ENCODE measurements at places on chromosomes 16 and 17. TPM values are rescaled to one million over a fixed set of nuclear protein-coding genes. Genes with fewer than 3 reads are reported as not detected.

Gene STH
- not detected for total RNA-seq

DNA sequence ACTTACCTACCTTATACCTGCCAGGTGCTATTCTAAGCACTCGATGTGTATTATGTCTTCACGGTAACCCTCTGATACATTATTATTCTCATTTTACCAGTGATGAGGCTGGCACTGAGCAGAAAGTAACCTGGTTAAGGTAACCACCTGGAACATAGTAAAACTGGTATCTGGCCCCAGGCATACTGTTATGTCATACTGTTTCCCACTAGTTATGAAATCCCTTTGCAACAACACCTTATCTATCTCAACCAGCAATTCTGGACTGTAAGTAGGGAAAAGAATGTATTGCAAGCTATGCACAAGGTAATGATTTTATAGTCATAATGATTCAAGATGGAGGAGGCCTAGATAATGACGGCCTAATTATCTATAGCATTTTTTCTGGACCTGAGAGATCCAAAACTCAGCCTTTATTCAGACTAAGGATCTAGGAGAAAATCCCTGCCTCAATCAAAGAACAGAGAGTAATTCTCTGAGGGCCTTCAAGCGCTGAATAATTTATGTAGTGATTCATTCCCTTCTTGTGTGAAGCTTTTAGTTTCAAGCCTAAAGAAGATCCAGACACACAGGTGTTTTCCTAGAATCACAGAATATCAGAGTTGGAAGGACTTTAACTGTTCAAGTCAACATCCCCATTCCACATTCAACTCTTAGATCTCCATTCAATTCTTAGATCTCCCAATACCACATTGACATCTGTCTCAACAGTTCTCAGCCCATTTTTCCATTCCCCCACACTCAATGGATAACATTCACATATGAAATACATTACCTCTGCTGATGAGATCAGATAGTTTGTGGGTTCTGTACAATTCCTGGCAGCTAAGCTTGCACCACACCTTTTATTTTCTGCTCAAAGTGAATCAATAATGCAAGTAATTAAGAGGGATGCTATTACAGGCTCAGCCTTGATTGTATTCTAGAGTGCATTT lies 14.9 kb upstream of the MMD start:
- no peaks in the 10 kb centered on the region for H3K27me3 ChIP-seq
- H3K36me3 ChIP-seq = no peaks in the 10 kb centered on the region
- H3K4me3 ChIP-seq = peak overlapping the region; percentile 64
- peaks cover 46% of the 10 kb centered on the region for H3K4me1 ChIP-seq
- peak overlapping the region; percentile 98 for H3K27ac ChIP-seq
- DNase-seq = no peak

DNA sequence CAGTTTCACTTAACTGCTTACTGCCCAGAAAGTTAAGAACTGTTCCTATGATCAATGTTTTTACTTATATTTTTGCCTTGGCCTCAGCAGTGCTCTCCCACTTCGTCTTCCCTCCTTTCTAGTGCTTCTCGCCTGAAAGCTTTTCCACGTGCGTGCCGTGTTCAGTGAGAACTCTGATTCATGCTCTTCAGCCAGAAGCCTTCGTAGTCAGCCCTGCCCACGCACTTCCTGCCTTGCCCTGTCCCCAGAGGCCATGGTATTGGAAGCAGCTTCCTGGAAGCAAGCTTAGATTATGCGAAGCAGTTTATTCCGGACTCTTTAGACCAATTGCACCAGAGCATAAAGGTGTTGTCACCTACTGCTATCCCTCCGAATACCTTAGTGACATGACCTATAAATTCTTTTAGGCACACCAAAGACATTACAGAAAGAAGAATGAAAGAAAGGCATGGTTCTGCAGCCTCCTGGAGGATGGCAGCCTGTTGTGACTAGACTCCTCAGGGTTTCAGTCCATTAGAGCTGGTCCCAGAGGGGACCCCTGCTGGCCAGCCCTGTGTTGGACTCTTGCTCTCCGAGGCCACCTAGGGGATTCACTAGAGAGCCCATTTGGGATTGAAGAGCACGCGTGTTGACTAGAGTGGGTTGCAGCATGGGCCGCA lies 105.2 kb downstream of the RPTOR start:
- DNase-seq = peak; percentile 53
- H3K4me3 ChIP-seq = no peak overlapping the region
- no peak overlapping the region for H3K27ac ChIP-seq
- H3K27me3 ChIP-seq = no peaks in the 10 kb centered on the region
- peaks cover 14% of the 10 kb centered on the region for H3K4me1 ChIP-seq

GRCh38 chr17:2025622-2026309 lies 632 bp upstream of the RTN4RL1 start:
- H3K4me1 ChIP-seq = peaks cover 24% of the 10 kb centered on the region
- no peaks in the 10 kb centered on the region for H3K27me3 ChIP-seq
- no peak for DNase-seq
- H3K27ac ChIP-seq = no peak overlapping the region
- H3K4me3 ChIP-seq = peak overlapping the region; percentile 59

Gene SETD1A
- total RNA-seq = 3.8 TPM

DNA sequence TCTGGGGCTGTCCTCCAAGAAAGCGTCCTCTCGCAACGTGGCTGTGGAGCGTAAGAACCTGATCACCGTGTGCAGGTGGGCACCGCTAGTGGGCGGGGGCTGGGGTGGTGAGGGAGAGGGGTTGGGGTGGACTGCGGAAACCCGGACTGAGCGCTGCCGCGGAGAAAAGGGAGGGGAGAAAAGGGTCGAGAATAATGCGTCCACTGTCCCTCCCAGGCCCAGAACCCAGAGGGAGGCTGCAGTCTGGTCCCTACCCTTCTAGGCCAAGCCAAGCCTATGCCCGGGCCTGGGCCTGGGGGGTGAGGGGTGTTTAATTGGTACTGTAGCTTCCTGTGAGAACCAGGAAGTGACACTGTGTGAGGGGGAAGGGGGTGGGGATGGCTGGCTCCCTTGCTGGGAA lies 464 bp downstream of the RUNDC3A start:
- H3K36me3 ChIP-seq = no peaks in the 10 kb centered on the region
- H3K27ac ChIP-seq = no peak overlapping the region
- DNase-seq = no peak
- no peaks in the 10 kb centered on the region for H3K27me3 ChIP-seq
- H3K4me1 ChIP-seq = peaks cover 23% of the 10 kb centered on the region

DNA sequence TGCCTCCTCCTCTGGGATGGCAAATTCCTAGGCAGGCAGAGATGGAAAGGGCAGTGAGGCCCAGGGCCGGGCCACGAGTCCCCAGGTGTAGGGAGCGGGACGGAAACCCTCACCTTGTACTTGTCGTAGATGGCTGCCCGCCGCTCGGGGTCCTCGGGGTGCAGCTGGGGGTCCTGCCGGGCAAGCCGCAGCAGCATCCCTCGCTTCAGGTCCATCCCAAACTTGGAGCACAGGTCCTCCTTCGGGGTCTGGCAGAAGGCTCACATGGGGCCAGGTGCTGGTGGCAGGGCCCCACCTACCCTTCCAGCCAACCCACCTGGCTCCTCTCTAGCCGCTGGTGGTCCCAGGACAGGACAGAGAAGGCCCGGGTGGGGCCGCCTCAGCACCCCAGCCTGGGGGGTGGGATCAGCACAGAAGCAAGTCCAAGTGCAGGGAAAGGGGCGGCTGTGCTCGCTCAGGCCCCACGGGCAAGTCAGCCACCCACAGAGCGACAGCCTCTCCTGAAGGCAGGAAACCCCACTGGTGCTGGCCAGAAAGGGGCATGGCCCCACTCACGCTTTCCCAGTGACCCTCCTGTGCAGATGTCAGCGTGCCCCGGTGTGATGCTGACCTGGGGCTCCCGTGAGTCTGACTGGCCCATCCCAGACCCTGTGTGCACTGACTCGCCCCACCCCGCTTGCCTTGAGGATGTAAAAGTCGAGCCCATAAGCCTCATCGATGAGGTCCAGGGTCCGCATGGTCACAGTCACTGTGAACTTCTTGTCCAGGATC lies 1.8 kb downstream of the MRPL28 start:
- peaks cover 33% of the 10 kb centered on the region for H3K4me1 ChIP-seq
- no peak for DNase-seq
- no peak overlapping the region for H3K27ac ChIP-seq
- no peaks in the 10 kb centered on the region for H3K27me3 ChIP-seq
- no peak overlapping the region for H3K4me3 ChIP-seq

- no peaks in the 10 kb centered on the region for H3K36me3 ChIP-seq
- DNase-seq = no peak
- H3K27ac ChIP-seq = no peak overlapping the region
- H3K27me3 ChIP-seq = no peaks in the 10 kb centered on the region
Observed at GRCh38 chr16:55508271-55508921, 476 bp upstream of the LPCAT2 start.

Gene KRTAP2-1
- total RNA-seq = not detected

DNA sequence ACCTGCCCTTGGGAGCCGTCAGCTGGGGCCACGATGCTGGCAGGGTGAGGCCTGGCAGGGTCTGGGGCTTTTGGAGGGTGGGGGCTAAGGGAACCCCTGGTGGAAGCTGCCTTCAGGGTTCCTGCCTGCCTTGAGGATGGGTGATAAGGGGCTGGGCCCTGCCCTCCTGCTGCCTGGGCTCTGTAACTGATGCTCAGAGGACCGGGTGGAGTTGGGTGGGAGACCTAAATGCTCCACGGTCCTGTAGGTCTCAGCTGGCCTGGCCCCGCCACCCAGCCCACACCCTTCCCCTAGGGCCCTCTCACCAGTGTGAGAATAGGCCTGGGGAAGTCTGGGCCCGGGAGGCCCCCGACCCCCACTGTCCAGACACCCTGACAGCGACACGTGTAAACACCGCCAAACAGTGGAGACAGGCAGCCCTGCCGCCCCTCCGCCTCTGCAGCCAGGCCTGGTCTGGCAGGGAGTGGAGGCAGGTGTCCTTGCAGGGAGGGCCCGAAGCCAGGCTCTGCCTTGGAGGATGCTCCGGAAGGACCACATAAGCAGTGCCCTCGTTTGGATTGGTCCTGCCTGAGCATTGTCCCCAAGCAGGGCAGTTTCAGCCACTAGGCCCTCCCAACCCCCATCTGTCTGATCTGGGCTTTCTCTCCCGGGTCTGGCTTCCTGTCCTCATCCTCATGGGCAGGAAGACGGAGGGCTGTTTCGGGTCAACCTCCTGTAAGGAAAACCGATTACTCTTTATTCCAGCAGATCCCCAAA lies 6.5 kb upstream of the BAHCC1 start:
- H3K36me3 ChIP-seq = no peaks in the 10 kb centered on the region
- no peak for DNase-seq
- no peak overlapping the region for H3K4me3 ChIP-seq
- H3K27me3 ChIP-seq = no peaks in the 10 kb centered on the region
- no peaks in the 10 kb centered on the region for H3K4me1 ChIP-seq
- no peak overlapping the region for H3K27ac ChIP-seq

GRCh38 chr17:4293572-4293971 lies 29.8 kb upstream of the ANKFY1 start:
- H3K4me1 ChIP-seq = peaks cover 27% of the 10 kb centered on the region
- DNase-seq = no peak
- H3K27me3 ChIP-seq = no peaks in the 10 kb centered on the region
- H3K4me3 ChIP-seq = no peak overlapping the region

- no peaks in the 10 kb centered on the region for H3K27me3 ChIP-seq
- no peak overlapping the region for H3K4me3 ChIP-seq
- H3K4me1 ChIP-seq = no peaks in the 10 kb centered on the region
Observed at GRCh38 chr17:60792250-60792898, 114.7 kb downstream of the BCAS3 start.

Gene DOC2A
- not detected for total RNA-seq

- H3K27me3 ChIP-seq = no peaks in the 10 kb centered on the region
- H3K27ac ChIP-seq = no peak overlapping the region
- DNase-seq = no peak
- H3K36me3 ChIP-seq = no peaks in the 10 kb centered on the region
- no peak overlapping the region for H3K4me3 ChIP-seq
Observed at GRCh38 chr17:73686126-73686525, 41.9 kb upstream of the SDK2 start.

DNA sequence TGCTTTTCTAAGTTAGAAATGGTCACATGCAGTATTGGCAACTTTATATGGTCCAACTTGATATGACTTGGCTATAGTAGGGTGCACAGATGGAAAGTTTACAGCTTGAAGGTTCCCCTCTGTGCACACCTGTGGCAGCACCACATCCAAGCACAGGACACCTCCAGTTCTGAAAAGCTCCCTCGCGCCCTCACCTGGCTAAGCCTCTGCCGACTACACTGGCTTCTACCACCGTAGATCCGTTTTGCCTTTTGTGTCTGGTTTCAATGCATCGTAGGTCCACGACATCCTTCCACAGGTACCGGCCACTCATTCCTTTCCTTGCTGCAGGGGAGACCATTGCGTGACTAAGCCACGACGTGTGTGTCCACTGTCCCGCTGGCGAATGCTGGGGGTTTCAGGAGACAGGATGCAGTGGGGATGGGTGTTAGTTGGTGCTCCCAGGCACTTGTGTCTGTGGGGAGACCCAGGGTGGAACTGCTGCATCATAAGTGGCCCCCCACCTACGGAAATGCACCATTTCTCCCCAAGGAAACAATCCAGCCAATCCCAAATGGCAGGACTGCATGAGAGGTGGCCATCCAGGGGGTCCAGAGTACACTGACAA lies 4.9 kb upstream of the RASD1 start:
- no peaks in the 10 kb centered on the region for H3K27me3 ChIP-seq
- H3K36me3 ChIP-seq = no peaks in the 10 kb centered on the region
- no peak overlapping the region for H3K4me3 ChIP-seq
- no peak overlapping the region for H3K27ac ChIP-seq

GRCh38 chr16:88003736-88004135 lies 52.5 kb downstream of the BANP start:
- no peak for DNase-seq
- H3K27ac ChIP-seq = no peak overlapping the region
- peaks cover 14% of the 10 kb centered on the region for H3K4me1 ChIP-seq
- H3K4me3 ChIP-seq = no peak overlapping the region
- no peaks in the 10 kb centered on the region for H3K36me3 ChIP-seq

Gene POLG2
- total RNA-seq = 25.3 TPM

Gene MRPL28
- 103 TPM for total RNA-seq

Gene SMIM5
- not detected for total RNA-seq

DNA sequence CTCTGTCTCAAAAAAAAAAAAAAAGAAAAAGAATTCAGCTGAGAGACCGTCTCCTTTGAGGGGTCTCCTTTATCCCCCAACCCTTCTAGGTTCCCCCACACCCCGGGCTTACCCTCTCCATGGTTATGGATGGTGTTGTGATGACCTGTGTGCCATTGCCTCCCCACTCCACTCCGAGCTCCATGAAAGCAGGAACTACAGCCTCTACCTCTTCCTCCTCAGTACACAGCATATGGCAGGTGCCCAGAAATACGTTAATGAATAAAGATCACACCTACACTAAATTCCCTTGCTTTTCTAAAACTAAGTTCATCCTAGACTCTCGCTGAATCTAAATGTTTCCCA lies 17.2 kb downstream of the COPRS start:
- no peak overlapping the region for H3K27ac ChIP-seq
- no peak for DNase-seq
- peaks cover 6% of the 10 kb centered on the region for H3K4me1 ChIP-seq
- no peaks in the 10 kb centered on the region for H3K27me3 ChIP-seq

Gene CES1
- not detected for total RNA-seq

DNA sequence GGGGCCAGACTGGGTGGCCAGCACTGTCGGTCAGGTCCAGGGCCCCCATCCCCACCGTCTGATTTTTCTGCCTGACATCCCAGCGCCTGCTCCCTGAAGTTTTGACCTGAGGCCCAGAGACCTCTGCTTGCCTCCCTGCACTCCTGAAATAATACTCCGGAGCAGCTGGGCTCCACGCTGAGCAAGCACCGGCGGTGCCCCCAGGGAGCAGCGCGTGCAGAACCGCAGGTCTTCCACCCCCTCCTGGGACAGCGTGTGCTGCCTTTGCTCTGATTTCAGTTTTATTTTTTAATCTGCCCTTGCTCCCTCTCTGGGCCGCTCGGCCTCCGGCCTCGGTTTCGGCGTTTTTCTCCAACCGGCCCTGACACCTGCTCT lies 132.4 kb upstream of the GSE1 start:
- DNase-seq = peak; percentile 84
- peak overlapping the region; percentile 91 for H3K27ac ChIP-seq
- H3K4me1 ChIP-seq = peaks cover 48% of the 10 kb centered on the region
- H3K27me3 ChIP-seq = no peaks in the 10 kb centered on the region
- no peaks in the 10 kb centered on the region for H3K36me3 ChIP-seq

Measured in Karpas-422 (cell line).